Activated naive CD4-positive, alpha-beta T cell treated with anti-CD3 and anti-CD28 coated beads for 36 hours (primary cell): ENCODE measurements at places on chromosomes 2 and 18. TPM values are rescaled to one million over a fixed set of nuclear protein-coding genes. Genes with fewer than 3 reads are reported as not detected.

DNA sequence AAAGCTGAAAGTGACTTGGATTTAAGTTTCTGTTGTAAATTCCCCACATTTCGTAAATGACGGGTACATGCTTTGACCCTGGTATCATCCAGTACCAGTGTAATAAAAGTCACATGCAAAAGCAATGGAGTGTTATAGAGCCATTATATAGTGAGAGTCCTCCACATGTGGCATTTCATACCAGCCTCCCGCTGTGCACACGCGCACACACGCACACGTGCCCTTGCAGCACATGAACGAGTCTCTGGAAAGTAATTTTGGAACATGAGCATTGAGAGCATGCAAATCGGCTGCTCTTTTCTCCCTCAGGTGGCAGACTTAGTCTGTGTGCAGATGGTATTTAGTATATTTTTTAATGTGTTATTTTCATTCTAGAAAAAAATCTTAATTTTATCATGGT, 198.1 kb downstream of the ZNF407 start:
- H3K27ac ChIP-seq, result no peak overlapping the region
- peaks cover 21% of the 10 kb centered on the region for H3K4me1 ChIP-seq
- no peak overlapping the region for H3K4me3 ChIP-seq

- no peak overlapping the region for H3K27ac ChIP-seq
- no peaks in the 10 kb centered on the region for H3K4me1 ChIP-seq
- no peak overlapping the region for H3K4me3 ChIP-seq
- no peaks in the 10 kb centered on the region for H3K36me3 ChIP-seq
Observed at GRCh38 chr18:36424741-36425142, 127.2 kb downstream of the FHOD3 start.

DNA sequence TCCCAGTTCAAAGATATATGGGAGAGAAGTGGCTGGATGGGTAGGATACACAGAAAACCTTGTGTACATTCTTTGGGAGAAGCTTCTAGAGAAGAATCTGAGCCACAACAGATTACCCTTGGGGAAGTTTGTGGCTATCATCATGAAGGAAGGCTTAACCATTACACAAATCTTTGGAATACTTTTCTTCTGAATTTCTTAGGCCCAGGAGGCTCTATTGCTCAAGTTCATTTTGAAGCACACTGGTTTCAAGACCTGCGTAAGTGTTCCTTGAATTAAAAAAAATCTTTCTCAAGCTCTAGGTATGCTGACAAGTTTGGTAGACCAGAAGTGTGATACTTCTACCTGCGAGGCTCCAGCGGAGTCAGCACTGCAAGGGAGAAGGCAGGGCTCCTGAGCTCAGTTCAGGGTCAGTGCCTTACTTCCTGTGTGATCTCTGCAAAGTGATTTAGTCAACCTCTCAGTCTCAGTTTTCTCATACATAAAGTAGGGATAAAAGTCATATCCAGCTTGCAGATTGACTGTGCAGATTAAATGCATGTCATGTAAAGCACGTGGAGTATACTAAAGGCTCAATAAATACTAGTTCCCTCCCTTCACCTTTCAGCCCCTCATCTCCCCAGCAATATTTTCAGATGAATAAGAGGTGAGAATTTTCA, 438.6 kb downstream of the DLGAP1 start:
- DNase-seq, result no peak
- H3K27ac ChIP-seq, result no peak overlapping the region
- peaks cover 9% of the 10 kb centered on the region for H3K27me3 ChIP-seq
- H3K36me3 ChIP-seq, result no peaks in the 10 kb centered on the region
- H3K4me3 ChIP-seq, result no peak overlapping the region

DNA sequence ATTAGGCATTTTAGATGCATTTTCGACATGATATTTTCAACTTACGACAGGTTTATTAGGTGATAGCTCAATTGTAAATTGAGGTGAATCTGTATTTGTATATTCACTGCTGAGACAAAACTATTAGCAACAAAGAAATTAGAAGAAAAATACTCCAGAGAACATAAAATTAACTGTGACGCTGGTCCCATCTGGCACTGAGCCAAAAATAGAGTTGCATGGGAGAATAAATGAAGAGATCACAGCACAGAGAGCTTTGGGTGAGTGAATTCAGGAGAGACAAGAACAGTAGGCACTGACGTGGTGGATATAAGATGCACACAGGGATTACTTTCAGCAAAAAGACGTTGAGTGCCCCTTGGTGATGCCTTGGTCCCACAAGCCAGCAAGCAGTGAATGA, 306.2 kb upstream of the RAB6C start:
- peaks cover 2% of the 10 kb centered on the region for H3K27me3 ChIP-seq
- H3K4me3 ChIP-seq, result no peak overlapping the region
- no peaks in the 10 kb centered on the region for H3K36me3 ChIP-seq
- H3K4me1 ChIP-seq, result no peaks in the 10 kb centered on the region

DNA sequence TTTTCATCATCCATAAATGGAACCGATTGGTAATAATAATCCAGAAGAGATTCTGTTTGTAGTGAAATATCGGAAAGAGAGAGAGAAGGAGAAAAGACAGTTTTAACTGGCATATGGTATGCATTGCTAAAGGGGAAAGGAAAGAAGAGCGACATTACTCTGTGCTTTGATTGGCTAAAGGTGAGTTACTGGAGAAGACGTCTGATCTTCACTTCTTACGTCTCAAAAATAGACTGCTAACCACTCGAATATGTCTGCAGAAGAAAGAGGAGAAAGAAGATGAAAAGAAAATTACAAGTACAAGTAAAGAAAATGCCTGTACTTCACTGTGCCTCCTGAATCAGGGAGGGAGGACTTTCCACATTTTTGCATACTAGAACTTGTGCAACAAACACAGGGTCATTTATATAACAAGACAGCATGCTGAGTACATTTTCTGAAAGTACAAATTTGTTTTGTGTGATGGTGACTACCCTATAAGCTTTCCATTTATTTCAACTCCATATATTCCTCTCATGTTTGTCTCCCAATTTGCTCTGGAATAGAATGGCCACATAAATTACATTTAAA, 787.2 kb downstream of the RNF144A start:
- H3K27ac ChIP-seq, result no peak overlapping the region
- H3K36me3 ChIP-seq, result no peaks in the 10 kb centered on the region
- H3K27me3 ChIP-seq, result no peaks in the 10 kb centered on the region
- peaks cover 4% of the 10 kb centered on the region for H3K4me1 ChIP-seq

DNA sequence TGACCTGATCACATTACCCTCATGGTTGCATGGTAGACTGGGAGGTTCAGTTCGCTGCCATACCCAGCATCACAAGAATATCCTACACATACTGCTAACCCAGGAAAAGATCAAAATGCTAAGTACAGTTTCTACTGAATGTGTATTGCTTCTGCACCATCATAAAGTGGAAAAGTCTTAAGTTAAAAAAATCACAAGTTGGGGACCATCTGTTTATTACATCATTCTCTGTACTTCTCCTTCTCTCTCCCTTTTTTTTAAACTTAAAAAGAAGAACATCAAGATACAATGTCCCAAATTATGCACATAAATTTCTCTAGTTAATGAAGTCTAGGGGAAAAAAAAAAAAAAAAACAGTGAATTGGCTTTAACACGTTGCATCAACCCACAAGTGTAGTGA, 43.3 kb downstream of the NBAS start:
- no peak for DNase-seq
- no peak overlapping the region for H3K4me3 ChIP-seq
- H3K27ac ChIP-seq, result no peak overlapping the region

GRCh38 chr18:45322343-45322742, 292.9 kb upstream of the SLC14A2 start:
- H3K27me3 ChIP-seq, result peaks cover 2% of the 10 kb centered on the region
- DNase-seq, result no peak
- no peak overlapping the region for H3K27ac ChIP-seq
- H3K36me3 ChIP-seq, result no peaks in the 10 kb centered on the region
- no peaks in the 10 kb centered on the region for H3K4me1 ChIP-seq

GRCh38 chr18:55355223-55355622, 232.8 kb downstream of the TCF4 start:
- H3K27ac ChIP-seq, result no peak overlapping the region
- no peak for DNase-seq
- H3K4me3 ChIP-seq, result no peak overlapping the region

DNA sequence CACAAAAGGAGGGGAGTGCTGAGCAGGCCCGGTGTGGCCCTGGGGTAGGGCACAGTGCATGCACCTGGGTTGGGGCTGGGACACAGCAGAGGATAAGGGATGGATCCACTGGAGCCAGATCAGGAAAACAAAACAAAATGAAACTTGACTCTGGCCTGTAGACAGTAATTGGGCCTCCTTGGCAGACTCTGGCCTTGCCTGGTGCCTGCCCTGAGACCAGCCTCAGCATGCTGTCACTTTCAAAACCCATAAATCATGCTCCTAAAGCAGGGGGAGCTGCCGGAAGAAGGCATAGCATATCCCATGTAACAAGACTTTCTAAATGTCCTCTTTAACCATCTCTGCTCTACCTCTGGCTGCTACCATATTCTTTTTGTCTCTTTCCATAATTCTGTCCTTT, 61.1 kb upstream of the IGFBP5 start:
- H3K36me3 ChIP-seq, result no peaks in the 10 kb centered on the region
- no peak overlapping the region for H3K4me3 ChIP-seq
- no peaks in the 10 kb centered on the region for H3K27me3 ChIP-seq
- no peak for DNase-seq
- no peaks in the 10 kb centered on the region for H3K4me1 ChIP-seq
- no peak overlapping the region for H3K27ac ChIP-seq

DNA sequence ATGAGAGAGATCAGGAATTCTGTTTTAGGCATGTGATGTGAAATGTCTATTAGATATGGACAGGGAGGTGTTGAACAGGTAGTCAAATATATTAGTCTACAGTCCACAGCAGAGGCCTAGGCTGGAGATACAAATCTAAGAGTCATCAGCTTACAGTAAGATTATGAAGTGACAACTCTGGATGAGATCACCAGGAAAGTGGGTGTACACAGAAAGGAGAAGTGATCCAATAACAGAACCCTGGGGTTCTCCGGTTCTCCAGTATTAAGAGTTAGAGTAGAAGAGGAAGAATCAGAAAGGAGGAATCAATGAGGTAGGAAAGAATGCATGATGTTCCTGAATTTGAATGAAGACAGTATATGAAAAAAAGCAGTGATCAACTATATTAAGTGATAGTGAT, 362.3 kb downstream of the FIGN start:
- H3K36me3 ChIP-seq, result no peaks in the 10 kb centered on the region
- no peaks in the 10 kb centered on the region for H3K4me1 ChIP-seq
- no peak overlapping the region for H3K4me3 ChIP-seq
- no peak for DNase-seq
- no peak overlapping the region for H3K27ac ChIP-seq
- no peaks in the 10 kb centered on the region for H3K27me3 ChIP-seq

GRCh38 chr2:105321875-105322646, 7.5 kb downstream of the TGFBRAP1 start:
- no peak for DNase-seq
- H3K27ac ChIP-seq, result no peak overlapping the region
- H3K36me3 ChIP-seq, result peaks cover 4% of the 10 kb centered on the region
- H3K4me1 ChIP-seq, result peaks cover 54% of the 10 kb centered on the region

DNA sequence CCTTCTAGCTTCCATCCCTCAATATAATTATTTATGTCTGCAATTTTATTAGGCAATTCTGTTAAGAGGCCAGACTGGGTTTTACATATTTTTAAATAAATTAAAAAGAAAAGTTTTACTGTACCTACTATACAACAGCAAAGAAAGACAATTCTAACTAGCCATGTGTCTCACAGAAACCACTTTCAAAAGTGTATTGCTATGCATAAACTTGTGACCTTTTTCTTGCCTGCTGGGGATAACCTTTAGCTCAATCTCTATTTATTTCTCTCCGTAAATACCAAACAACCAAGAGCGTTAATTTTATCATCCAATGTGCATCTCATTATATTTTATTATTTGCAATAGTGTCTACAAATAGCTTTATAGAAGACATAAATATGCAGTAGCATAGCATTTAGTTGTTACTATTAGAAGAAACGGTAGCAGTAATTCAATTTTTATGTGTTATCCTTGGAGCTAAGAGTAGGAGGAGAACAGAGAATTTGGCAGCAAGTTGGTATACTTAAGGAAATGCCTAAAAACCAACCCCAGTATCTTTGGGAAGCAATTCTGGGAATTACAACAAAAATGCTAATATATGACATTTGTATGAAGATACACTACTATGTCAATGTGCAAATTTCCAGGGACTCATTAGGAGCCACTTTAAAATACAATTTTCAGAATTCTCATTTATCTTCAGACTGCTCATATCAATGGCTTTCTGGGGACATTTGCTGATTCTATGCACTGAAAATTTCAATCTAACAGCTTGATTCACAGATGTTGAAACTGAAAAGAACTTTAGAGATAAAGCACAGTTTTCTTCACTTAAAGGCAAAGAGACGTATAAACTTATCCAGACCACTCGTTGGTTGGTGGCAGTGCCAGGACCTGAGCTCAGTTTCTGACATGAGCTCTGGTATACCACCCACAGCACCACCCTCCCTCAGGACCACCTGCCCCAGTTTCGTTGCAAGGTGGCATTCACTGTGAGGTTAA, 23.0 kb upstream of the RTN4 start:
- no peak overlapping the region for H3K27ac ChIP-seq
- no peak for DNase-seq
- H3K4me1 ChIP-seq, result no peaks in the 10 kb centered on the region
- no peaks in the 10 kb centered on the region for H3K27me3 ChIP-seq

DNA sequence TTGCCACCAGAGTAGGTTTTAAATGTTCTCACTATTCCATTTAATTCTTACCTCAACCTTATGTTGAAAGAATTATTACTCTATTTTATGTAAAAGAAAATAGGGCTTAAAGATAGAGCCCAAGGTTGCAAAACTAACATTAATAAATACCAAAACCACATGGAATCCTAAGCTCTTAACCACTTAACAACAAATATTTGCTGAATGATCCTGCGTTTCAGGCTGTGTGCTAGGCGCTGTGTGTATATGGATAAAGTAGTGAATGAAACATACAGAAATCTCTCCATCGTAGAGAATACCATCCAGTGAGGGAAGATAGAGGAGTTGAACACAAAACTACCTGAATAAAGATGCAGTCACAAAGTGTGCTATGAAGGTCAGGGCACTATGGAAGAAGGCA, 485.1 kb downstream of the THSD7B start:
- no peak overlapping the region for H3K27ac ChIP-seq
- no peak for DNase-seq
- H3K4me1 ChIP-seq, result no peaks in the 10 kb centered on the region

- H3K4me3 ChIP-seq, result no peak overlapping the region
- H3K36me3 ChIP-seq, result no peaks in the 10 kb centered on the region
- peaks cover 11% of the 10 kb centered on the region for H3K4me1 ChIP-seq
- no peaks in the 10 kb centered on the region for H3K27me3 ChIP-seq
- DNase-seq, result no peak
- no peak overlapping the region for H3K27ac ChIP-seq
Observed at GRCh38 chr2:241015439-241015838, 17.0 kb downstream of the SNED1 start.

PROKR1 gene
- total RNA-seq, result not detected

PHLPP1 gene
- total RNA-seq, result 6.5 TPM

TXNDC2 gene
- total RNA-seq, result not detected

CABYR gene
- total RNA-seq, result 1.2 TPM

UPP2 gene
- not detected for total RNA-seq

B3GNT7 gene
- not detected for total RNA-seq

NEB gene
- total RNA-seq, result 0.22 TPM

ALLC gene
- not detected for total RNA-seq

RAB31 gene
- 0.38 TPM for total RNA-seq

STAT4 gene
- total RNA-seq, result 54.6 TPM

NT5DC4 gene
- not detected for total RNA-seq

LYPD1 gene
- total RNA-seq, result not detected

EGR4 gene
- 0.12 TPM for total RNA-seq

KIAA2012 gene
- total RNA-seq, result not detected

ANKRD12 gene
- 37.5 TPM for total RNA-seq

SALL3 gene
- not detected for total RNA-seq
